ENCODE measurements at places on chromosomes 5 and 9.
A peak's percentile ranks its signal among the peaks of the same experiment; 100 is the strongest.

DNA sequence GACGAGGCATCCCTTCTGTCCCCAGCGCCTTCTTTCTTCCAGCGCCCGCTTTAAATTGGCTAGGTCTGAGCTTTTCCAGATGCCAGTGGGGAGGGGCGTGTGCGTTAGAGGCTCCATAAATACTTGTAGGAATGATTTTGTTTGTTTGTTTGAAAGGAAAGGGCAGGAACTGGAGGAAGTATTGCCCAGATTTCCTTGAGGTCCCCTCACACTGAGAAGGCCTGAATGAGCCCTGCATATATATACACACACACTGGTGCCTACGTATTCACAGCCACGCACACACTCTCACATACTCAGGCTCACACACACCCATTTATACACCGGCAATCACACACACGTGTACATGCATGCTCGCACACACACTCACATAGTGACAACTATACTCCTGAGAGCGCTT, 1.0 kb upstream of the SLIT3 start:
- DNase-seq, result no peak

GRCh38 chr5:42514754-42515153, 91.5 kb downstream of the GHR start:
- no peak for DNase-seq

DNA sequence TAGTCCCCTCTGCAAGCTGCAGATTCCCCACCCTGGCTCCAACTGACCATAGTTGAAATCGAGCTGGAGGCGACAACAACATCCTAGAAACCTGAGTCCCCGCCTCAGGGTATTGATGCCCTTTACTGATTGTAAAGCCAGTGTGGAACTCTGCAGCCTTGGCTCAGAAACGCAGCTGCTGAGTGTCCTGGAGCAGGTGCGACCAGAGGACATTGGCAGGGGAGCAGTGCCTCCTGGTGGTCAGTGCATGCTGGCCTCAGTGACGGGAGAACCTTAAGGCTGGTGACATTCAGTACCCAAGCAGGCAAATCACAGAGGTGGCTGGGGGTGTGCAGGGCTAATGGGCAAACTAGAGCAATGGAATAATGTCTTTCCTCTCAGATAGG, 20.4 kb upstream of the ZNF354B start:
- no peak for DNase-seq

GRCh38 chr5:68214482-68215207, 911 bp upstream of the PIK3R1 start:
- DNase-seq, result peak; percentile 71

- DNase-seq, result no peak
These were observed 27.7 kb downstream of the LHX6 start for GRCh38 chr9:122200960-122201595.

- no peak for DNase-seq
These were observed 42.2 kb downstream of the TUSC1 start for GRCh38 chr9:25636026-25636425.

DNA sequence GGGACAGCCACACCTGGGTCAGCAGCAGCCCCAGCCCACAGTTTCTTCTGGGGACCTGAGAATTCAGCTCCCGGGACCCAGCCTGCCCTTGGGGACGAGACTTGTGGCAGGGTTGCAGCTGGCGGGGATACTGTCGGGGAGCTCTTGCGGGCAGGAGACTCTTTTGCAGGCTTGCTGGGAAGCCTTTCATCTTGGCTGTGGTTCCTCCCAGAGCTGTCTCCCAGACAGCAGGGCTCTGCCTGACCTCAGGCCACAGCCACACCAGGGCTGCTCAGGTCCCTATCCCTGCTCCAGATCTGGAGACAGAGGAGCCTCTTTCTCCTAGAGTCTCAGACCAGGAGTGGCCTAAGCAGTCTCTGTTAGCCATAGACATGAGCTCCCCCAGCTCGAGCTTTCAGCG, 4.7 kb upstream of the MYMK start:
- DNase-seq, result no peak

- DNase-seq, result no peak
These were observed 17.7 kb upstream of the ANGPTL2 start for GRCh38 chr9:127140181-127140580.

DNA sequence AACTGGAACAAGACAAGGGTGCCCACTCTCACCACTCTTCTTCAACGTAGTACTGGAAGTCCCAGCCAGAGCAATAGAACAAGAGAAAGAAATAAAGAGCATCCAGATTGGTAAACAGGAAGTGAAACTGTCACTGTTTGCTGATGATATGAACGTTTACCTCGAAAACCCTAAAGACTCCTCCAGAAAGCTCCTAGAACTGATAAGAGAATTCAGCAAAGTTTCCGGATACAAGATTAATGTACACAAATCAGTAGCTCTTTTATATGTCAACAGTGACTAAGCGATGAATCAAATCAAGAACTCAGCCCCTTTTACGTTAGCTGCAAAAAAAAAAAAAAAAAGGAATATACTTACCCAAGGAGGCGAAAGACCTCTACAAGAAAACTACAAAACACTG, 306.6 kb downstream of the PLK2 start:
- no peak for DNase-seq

GRCh38 chr9:112012026-112012902, 115.7 kb downstream of the UGCG start:
- peak; percentile 65 for DNase-seq

DNA sequence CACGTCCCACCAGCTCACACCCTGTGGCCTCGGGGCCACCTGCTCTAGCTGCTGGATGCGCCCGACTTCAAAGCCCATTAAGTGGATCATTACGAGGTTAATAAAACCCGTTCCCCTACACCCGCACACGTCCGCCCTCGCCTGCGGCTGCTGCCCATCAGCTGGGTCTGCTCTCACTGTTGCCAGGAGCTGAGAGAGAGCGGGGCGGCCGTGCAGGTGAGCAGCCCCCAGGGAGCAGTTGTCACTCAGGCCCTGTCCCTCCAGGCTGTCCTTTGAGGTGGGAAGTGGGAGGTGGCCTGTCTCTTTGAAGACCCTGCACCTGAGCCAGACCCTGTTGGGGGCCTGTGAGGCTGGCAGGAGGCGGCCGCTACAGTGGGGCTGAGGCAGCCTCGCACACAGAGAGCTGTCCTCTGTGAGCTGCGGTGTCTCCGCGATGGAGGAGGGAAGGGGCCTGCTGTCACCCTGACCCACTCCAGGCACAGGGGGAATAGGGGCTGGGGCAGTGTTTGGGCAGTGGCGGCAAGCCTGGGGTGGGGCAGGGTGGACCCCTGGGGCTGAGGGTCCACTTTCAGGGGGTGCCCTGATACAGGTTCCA, 12.8 kb upstream of the UNC5A start:
- no peak for DNase-seq

- DNase-seq, result no peak
These were observed 173.7 kb downstream of the DAB2IP start for GRCh38 chr9:121825031-121825691.

- no peak for DNase-seq
These were observed 30.9 kb upstream of the SEMA6A start for GRCh38 chr5:116605310-116606070.

GRCh38 chr5:96875791-96876291, 459 bp upstream of the ERAP2 start:
- DNase-seq, result no peak

- DNase-seq, result no peak
These were observed 220.8 kb upstream of the NFIL3 start for GRCh38 chr9:91644433-91644832.

- DNase-seq, result no peak
These were observed 21.4 kb downstream of the CEP72 start for GRCh38 chr5:633501-633955.

DNA sequence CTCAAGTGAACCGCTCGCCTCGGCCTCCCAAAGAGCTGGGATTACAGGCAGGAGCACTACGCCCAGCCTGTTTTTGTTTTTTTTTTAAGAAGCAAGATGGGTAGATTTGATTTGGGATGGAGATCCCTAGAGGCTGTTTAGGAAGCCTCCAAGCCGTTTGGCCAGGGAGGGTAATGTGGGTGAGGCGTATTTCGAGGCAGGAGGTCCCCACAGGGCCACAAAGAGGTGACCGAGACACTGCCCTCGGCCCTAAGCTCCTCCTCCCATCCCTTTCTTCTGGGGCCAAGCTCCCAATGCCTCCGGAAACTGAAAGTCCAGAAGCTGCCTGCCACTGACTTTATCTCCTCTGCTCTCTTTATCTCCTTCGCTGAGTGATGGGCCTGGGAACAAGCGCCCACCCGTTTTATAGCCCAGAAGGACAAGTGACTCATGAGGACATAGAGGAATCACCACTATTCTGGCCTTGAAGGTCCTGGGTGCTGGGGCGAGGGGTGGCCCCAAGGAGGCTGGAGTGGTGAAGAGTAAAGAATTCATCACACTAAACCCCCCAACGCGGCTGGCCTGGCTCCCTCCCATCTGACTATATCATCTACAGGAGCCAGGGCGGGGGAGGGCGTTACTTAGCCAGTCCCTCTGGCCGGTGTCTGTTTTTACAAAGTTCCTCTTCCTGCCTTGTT, 2.0 kb upstream of the RALGDS start:
- DNase-seq, result no peak

DNA sequence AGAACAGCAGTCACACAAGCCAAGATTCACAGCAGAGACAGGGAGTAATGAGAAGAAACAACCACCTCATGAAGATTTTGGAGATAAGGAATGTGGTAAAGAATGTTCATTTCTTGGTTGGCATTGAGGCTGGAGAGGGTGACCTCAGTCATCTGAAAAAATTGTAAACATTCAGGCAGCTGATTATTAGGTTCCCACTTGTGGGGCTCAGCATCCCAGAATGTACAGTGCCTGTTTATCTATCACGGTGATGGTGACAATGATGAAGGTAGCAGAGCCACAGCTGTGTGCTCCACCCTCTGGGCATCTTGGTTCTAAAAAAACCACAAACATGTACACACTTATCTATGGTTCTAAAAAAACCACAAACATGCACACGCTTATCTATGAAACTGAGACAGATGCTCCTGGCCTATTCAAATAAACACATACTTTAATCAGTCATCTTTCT, 143.9 kb upstream of the MOCS2 start:
- DNase-seq, result no peak

GRCh38 chr5:96110300-96110699, 148.6 kb upstream of the ELL2 start:
- no peak for DNase-seq

DNA sequence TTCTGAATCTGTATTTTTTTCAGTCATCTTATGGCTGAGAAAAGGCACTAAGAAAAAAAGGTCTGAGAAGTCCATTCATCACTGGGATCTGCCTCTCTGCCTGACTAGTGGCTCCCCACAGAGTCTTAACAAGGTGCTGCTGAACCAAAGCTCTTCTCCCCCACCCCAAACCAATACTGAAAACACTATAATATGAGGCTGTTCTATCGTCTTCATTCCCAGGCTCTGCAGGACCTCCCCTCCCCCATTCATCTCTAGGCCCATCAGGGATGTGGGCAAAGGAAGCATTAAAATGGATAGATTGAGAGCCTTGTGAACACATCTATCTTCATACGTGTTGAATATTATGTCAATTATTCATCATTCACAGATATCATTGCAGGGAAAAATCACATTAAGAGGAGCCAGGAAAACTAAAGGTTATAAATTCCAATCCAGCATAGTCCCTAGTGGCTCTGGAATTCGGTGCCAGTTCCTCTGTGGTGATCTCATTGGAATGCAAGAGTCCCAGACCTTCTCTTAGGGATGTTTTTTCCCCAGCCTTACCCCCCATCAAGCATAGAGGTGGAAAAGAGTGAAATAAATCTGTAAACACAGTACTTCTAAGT, 44.3 kb upstream of the GPR151 start:
- no peak for DNase-seq

- DNase-seq, result no peak
These were observed 51.9 kb downstream of the DMRT2 start for GRCh38 chr9:1101846-1102641.
